ENCODE measurements at places on chromosomes 1 and 21.
A peak's percentile ranks its signal among the peaks of the same experiment; 100 is the strongest.

DNA sequence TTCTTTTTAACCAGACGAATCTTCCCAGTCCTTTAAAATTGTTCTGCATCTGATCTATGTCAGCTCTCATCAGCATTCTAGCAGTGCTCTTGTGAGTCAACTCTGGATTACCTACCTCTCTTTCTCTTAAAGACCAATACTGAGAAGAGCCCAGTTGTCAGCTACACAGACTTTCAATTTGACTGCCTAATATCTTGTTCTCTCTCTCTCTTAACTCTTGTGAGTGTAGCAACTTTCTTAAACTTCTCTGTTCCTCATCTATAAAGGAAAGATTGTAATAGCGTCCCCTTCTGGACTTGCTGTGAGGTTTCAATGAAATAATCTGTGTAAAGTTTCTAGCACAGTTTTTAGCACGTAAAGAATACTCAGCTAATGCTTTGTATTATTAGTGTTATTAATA is 499.3 kb upstream of the ADAMTS5 start:
- no peak for DNase-seq

- no peak for DNase-seq
These were observed 56.6 kb upstream of the CR2 start for GRCh38 chr1:207397525-207397926.

- DNase-seq, result no peak
These were observed 287.2 kb downstream of the LMO4 start for GRCh38 chr1:87615901-87616300.

DNA sequence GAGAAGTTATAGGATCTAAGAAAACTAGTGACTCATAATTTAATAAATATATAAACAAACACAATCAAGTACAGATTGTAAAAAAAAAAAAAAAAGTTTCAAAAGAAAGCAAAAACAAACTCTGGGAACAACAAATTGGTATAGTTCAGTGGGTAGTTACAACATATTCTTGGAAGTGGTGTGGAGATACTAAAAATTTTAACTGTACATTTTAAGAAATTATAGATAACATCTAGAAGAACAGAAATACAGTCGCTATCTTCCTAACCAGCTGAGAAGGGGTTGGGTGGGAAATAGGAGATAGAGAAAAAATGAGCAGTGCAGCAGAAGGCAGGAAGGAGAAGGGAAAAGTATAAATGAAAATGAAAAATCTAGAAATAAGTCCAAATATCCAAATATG is 70.5 kb downstream of the LRRC8C start:
- no peak for DNase-seq

DNA sequence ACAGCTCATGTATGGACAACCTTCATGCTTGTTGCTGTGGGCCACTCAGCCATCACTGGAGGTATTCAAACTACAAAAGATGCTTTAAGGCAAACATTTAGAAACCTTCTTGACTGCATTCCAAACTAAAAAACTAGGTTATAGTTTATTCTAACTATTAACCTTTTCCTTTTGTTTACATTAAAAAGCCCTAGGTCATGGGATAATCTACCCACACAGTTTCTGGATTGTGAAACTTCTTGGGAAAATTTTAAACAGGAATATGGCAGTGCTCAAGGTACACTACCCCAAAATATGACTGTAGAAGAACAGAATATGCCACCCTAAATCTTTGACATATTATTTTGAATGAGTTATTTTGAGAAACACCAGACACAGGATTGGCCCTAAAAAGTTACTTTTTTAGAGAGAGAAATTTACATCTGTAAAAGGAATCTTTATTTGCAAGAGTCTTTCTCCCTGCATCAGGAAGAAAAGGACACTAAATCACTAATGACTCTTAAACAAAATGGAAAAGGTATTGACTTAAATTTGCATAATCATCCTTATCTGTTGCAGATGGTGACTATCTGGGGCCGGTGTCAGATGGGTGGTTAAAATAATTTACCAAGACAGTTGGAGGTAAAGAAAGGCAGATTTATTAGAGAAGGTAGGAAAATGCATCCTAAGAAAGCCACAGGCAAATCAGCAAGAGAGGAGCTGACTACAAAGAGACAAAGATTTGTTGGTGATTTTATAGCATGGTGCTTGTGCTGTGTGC is 25.1 kb upstream of the NUF2 start:
- no peak for DNase-seq

DNA sequence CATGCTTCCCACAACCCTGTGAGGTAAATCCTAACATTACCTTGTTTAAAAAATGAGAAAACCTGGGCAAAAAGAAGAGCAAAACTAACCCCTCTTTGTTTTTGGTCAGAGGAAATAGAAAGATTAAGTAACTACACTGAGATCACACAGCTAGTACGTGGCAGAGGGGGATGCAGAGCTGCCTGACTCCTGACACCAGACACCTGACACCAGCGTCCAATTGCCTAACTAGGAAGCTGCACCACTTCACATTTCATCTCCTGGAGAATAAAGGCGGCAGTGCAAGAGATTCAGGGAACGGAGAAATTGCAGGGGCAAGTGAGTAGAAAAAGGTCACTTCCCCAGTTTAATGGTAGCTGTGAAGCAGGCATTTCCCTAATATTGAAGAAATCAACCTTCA is 229.3 kb upstream of the PTBP2 start:
- no peak for DNase-seq

DNA sequence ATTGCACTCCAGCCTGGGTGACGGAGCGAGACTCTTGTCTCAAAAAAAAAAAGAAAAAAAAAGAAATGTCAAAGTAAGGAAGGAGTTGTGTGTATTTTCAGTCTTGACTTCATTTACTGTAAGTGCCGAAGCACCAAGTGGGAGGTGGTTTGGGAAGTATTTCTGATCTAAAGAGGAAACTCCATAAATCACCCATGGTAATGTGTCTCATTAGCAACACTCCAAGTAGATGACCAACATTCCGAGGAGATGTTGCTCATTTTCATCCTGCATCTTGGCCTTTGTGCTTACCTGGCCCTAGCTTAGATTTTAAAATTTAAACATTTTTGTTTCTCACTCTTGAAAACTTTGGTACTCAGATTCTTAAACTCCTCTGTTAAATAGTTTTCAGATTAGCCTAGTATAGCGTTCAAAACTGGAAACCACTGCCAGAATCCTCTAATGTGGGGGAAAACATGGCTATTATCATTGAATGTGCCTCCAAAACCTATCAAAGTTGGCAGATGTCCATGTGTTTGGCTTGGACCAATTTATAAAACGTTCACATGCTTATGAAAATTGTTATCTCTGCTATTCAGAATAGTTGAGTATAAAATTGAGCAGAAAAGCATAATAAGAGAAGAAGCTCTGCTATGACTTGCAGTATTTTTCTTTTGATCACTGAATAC is 110.4 kb downstream of the NFIA start:
- no peak for DNase-seq

- no peak for DNase-seq
These were observed 1.7 kb upstream of the FRRS1 start for GRCh38 chr1:99768104-99768503.

GRCh38 chr1:39701049-39701439 is 9.8 kb upstream of the HPCAL4 start:
- peak; percentile 42 for DNase-seq

GRCh38 chr1:231497629-231498152 is 30.8 kb upstream of the TSNAX start:
- DNase-seq, result no peak

GRCh38 chr1:78373676-78374075 is 117.1 kb upstream of the PTGFR start:
- no peak for DNase-seq

DNA sequence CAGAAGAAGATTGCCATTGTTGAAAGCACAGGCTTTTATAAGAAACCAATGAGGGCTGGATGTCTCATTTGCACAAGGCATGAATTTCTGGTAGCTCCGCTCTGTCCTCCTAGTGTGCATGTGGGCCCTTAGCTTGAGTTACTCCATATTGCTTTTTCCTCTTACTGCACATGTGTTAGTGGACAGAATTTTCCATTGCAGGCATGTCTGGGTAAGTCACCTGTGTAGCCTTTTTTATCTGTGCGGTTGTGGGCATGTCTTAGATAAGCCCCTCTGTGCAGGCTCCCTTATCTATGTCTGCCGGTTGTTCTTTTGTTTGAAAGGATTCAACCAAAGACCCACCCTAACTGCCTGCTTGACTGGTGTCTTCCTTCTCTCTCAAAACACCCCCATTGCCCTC is 7.2 kb upstream of the CLCA1 start:
- no peak for DNase-seq

DNA sequence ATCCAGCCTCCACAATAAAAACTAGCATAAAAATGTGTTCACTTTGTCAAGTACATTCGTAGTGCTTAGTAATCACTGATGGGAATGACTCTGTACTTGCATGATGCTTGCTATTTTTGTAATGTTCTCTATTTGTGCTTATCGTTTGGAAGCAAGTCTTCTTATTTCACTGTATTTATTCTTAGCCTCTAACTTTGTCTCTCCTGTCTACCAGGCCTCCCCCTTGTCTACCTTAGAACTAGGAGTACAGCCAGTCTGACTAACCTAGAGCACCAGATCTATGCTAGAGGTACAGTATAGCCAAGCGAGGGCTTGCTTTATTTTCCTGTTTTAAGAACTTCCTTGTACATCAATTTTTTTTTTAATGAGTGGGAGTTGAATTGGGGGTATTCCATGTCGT is 108.2 kb downstream of the VPS13D start:
- DNase-seq, result no peak

DNA sequence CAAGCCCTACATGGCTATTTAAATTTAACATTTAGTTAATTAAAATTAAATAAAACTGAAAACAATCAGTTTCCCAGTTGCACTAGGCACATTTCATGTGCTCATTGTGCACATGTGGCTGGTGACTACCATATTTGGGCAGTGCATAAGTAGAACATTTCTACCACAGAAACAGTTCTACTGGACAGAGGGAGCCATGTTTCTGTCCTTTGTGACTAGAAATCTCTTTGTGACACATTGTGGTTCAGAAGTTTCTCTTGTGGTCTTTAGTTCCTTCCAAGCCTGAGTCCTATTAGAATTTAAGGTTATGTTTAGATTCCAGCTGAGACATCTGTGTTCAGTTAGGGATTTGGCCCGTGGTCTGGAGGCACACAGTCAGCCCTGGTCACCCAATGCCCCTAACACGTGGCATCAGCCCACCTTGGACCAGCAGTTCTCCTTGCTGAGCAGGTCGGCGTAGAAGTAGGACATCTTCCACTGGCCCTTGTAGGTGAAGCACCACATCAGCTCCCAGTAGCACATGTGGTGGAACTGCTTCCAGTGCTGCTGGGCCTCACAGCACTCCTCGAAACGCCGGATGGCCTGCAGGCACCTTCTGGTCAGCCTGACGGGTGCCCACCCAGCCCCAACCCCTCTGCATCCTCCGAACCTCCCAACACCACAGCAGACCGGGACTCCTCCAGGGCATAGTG is 29.1 kb downstream of the TTC39A start:
- peak; percentile 21 for DNase-seq

DNA sequence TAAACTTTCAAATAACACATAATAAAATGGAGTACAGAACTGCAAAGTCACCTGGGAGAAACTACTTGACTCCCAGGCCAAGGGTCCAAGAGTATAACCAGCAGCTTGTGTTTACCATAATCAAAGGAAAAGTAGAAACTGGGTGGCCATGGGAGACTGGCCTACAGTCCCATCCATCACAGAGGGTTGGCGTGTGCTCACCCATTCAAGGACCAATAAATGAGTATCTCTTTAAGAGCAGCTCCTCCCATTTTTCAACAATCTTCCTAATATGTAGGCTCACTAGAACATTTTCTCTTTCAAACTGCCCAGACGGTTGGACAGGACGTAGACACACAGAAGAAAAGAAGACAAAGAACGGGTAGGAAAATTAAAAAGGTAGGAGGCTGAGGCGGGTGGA is at the start of gene FMO3:
Gene FMO3 (plus strand): TSS at position 302 of the 400 bp plus-strand sequence. CDS start 1,754 bp downstream, outside the sequence.
- DNase-seq, result no peak

Data from left hindlimb (tissue), 1 donor.